NCI-H510A (cell line): ENCODE measurements at places on chromosomes 4 and X.

GRCh38 chr4:171719691-171720090 is 93.5 kb upstream of the GALNTL6 start:
- DNase-seq, result no peak

DNA sequence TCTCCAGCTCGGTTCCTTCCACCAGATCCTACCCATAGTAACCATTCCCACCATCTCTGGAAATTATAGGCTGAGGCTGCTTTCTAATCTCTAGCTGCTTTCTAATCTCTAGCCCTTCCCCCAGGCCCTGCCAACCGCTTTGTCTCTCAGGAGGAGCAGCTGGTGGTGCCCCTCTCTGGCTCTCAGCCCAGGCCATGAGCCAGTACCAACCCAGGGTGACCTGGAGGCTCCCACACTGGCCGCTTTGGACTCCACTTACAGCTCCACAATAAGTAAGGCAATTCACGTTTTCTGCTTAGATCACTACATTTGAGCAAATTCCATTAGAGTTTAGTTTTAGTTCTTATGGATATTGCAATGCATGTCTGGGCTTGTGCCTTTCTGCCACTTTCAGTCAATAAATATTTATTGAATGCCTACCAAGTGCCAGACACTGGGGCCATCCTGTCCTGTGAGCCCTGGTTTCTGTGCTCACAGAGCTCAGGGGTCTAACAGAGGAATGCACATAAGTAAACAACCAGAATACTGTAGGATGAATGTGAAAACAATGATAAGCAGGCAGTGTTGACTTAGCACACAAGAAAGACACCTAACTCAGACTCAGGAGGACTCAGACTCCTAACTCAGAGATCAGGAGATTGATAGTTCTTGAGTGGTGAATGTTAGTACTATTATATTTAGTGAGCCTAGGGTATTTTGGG is 38.9 kb downstream of the SMC1A start:
- DNase-seq, result no peak

DNA sequence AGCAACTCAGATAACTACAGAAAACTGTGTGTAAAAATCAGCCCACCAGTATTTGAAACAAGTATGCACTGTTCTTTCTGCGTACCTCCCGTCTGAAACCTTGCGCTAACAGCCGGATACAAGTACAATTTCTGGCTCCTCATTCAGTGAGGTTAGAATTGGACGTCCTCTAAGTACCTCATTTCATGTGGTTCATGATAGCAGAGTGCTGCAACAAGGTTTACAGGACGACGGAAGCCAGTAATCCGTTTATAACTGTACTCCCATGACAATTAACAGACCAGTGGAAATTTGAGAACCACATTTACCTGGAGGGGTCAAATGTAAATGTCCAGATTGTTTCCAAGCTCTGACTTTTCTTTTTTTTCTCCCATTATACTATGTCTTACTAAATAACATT is 52.9 kb upstream of the TENM3 start:
- no peak for DNase-seq

DNA sequence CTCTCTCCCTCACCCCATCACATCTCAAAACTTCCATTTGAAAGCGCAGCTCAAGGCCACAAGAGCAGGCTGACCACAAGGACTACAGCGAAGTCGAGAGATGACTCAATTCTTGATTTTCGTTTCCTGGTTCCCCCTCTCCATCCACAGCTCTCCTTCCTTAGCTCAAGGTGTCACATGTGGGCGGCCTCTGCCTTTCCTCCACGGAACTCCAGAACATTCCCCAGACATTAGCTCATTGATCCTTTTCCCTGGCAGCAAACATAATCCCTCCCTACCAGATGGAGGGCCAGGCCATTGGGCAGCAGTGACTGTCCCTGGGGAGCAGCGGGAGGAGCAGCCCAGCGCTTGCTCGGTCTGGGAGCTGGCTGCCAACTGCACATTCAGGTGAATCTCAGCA is 56.3 kb downstream of the CCDC149 start:
- DNase-seq, result no peak

DNA sequence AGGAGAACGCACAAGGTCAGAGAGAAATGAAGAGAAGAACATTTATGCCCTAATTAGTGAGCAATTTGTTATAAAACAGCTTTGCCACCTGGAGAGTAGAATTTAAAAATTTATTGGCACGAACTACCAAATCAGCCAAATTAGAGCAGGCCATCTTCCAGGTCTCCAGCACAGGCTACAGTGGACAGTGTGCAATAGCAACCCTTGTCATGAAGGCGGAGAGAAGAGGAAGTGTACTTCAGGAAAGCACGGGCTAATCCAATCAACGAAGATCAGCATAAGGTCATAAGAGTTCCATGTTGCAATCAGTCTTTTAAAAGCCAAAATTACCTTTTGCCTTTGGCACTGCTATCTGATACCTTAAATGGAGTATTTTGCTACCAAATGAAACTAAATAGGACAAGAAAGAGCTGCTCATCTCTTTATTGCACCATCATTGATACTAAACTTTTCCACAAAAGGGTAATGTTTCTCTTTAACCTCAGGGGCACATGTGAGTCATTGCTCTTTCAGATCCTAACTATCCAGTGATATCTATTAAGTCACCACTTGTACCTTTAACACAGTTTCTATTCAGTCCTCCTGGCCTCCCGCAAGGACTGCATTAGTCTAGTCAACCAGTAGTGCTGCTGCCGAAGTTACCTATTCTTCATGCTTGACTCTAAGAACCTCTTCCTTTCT is 19.9 kb downstream of the ANK2 start:
- no peak for DNase-seq

DNA sequence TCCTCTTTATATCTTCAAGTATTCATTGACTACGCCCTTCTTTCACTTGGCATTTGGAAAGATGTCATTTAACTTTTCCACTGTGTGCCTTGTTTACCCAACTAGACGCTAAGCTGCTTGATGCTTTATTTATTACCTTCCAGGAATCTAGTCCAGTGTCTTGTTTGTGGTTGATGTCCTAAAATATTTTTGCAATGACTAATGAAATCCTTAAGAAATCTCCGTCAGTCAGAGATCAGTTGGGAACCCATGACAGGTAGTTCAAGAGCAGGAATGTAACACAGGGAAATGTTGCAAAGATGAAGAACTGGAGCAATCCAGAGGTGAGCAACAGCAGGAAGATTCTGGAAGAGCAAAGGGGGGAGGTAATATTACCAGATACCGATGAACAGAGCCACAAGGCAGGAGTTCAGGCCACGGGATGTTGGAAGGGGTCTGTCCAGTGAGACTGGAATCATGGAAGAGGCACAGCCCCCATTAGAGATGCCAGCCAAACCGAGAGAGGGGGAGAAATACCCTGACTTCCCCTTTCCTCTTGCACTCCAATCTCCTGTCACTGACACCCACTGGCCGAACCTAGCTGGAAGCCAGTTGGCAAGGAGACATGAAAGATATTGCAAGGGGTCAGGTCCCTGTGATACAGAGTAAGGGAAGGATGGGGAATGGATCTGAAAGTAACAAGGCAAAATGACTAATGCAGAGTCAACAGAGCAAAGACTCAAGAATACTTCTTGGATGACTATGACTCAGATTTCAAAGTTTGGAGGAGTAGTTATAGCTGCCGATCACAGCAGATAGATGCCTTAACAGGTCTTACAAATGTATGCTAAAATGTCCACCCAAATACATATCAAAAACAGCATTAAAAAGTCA is 62.7 kb upstream of the PHKA2 start:
- no peak for DNase-seq

DNA sequence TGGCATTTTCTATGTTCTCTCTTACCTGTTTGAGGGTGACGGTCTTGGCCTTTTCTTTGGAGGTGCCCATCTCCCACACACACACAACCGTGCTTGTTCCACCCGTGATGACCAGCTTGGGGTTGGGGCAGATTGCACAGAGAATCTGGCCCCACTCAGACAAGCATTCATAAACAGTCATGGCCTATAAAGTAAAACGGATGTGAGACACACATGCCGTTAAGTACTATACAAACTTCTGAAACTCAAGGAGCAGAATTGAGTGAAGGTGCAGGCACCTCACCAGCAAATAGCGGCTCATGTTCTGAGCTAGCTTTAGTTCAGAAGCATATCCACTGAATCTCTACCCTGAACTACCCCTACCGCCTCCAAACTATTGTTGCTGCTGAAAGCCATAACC is 107.6 kb downstream of the CDS1 start:
- no peak for DNase-seq

DNA sequence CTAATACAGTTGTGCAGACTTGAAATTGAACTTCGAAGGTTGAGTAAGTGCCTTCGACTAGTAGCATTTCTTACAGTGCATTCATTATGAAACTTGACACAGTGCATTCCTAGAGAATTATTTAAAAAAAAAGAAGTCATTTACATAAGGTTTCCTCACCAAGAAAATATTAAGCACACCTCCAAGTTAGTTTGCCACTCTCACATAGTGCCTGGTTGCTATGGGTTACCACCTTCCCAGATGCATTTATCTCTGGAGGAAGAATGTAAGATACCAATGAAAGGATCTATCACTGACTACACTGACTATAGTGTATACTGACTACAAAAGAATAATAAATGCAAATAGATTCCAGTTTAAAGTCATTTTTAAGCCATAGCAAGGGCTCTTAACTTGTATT is 311.9 kb upstream of the RASGEF1B start:
- no peak for DNase-seq

DNA sequence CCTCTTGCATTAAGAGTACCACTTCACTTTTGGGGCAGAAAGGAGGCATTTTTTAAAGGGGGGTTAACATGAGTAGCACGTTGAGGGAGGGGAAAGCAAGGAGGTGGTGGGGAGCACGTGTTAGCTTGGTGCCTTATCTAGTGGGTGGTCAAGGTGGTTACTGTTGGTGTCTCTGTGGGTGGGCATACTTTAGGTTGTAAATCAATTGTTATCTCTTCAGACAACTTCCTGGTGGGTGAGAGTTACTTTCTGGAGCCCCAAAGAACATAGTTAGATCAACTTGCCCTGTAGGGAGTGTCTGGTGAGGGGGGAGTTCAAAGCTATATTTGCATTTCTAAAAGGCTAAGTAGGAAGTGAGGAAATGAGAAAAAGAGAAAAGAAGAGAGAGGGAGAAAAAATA is 297.7 kb upstream of the CLNK start:
- DNase-seq, result no peak

DNA sequence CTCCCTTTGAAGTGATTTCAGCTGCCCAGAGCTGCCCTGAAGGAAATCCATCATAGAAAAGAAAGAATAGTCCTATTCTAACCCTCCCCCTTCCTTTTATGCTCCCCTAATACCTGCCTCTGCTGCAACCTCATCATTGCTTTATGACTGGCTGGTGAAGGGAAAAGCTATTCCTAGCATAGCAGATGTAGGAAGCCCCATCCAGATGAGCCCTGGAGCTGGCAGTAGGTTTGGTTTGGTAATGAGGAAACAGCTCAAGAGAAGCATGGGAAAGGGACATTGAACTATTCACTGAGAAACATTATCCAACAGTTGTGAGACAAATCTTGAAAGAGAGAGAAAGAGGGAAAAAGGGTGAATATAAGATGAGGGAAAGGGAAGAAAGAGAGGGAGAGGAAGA is 29.2 kb downstream of the ARSJ start:
- no peak for DNase-seq
